Stimulated activated CD4-positive, alpha-beta T cell treated with anti-CD3 and anti-CD28 coated beads, Interleukin-12 subunit alpha, Interleukin-12 subunit beta, amount 100 ng/mL, for 48 hours (primary cell): ENCODE measurements at places on chromosomes 5 and 9.

DNA sequence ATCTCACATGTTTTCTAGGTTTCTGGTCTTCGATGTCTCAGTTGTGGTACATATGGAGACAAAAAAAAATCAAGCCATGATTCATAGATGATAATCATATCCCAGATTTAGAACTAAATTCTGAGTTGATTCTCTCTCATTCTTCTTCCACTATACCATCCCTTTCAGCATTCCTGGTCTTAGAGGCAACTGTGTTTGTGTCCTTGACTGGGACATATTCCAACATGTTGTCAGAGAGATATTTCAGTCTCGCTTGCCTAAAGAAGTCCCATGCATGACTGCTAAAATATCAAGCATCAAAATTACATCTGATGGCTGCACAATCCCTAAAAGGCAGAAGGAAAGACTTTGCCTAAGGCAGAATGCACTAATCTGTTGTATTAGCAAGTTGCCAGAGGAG lies 236.6 kb downstream of the PSAT1 start:
- DNase-seq = no peak

GRCh38 chr9:37174247-37174646 lies 53.9 kb downstream of the ZCCHC7 start:
- DNase-seq = no peak

DNA sequence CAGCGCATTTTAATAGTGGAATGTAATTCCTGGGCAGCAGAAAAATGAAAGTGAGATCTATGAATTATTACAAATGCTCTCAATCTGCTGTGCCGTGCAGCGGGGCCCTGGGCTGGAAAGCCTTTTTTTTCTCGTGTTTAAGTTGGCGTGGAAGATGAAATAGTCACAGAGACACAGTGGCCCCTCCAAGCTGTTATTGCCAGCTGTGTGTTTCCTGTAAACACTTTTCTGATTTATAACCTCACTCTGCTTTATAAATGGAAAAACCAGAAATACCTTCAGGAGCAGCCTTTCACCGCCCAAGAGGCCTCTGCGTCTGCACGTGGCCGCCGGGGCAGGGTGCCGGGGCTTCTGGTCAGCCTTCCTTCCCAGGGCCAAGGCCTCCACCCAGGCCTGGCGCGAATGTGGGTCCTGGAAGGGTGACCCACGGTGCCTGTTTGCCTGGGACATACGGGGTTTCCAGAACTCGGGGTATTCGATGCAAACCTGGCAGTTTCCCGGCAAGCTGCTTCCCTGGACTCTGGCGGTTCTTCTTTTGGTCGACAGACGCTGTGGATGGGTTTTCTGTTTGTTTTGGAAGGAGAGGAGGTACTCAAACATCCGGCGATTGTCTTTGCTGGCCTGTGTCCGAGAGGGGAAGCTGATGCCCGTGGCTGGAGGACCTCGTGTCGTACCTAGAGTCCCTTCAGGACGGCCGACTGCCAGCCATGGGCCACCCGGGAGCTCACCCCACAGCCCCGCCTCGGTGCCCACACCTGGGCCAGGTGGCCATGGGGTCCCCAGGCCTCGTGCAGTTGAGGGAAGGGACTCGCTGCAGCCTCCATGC lies 256.7 kb downstream of the PARP8 start:
- no peak for DNase-seq

GRCh38 chr5:151298063-151298855 lies 5.3 kb downstream of the SLC36A3 start:
- no peak for DNase-seq

- DNase-seq = no peak
These were observed 18.7 kb upstream of the CYFIP2 start for GRCh38 chr5:157247267-157247666.

GRCh38 chr9:114960276-114960675 lies 29.9 kb upstream of the TNFSF8 start:
- no peak for DNase-seq

DNA sequence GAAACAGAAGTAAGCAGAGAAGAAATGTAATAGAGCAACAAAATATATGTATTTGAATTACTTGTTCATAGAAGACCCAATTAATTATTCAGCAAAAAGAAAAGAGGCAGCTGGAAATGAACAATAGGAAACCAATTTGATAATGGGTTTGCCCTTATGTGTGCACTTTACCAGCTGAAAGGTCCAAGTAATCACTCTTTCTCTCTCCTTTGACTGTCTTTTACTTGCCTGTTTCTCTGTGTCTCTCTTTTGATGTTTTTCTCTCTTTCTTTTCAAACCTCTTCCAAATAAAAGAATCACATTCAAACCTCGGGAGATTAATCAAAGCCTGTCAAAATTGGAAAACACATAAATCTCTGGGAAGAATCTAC lies 51.5 kb downstream of the CTNND2 start:
- DNase-seq = no peak

DNA sequence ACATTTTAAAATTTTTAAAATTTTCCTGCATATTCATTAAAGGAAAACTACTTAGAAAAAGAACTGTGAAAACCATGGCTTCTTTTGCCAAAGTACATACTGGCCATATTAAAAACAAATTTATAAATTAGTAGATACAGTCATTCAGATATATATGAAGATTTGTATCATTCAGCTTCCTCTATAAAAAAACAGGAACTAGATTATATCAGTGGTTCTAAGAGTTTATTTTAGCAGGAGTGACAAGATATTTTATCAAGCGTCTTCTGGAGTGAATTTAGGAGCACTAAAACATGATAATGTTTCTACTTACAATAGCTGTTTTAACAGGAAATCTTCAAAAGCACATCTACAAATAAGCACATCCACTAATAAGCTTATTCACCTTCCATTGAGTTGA lies 171.4 kb downstream of the RAPGEF6 start:
- no peak for DNase-seq

DNA sequence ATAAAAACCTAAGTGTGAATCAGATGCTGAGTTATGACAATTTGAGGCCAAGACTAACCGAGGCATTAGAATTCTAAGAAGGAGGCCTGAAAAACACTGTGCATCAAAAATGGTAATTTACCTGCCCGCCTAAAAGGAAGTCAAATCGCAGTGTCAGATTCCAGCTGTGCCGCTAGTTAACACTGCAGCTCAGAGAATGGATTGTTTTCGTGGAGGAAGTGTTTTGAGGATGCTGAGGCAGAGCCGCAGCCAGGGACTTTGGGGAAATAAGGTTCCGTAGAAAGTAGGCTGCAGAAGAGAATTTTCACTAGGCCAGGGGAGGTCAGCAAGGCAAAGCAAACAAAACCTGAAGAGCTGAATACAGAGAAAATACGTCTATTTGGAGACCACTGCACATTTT lies 226.4 kb upstream of the ISL1 start:
- DNase-seq = no peak

DNA sequence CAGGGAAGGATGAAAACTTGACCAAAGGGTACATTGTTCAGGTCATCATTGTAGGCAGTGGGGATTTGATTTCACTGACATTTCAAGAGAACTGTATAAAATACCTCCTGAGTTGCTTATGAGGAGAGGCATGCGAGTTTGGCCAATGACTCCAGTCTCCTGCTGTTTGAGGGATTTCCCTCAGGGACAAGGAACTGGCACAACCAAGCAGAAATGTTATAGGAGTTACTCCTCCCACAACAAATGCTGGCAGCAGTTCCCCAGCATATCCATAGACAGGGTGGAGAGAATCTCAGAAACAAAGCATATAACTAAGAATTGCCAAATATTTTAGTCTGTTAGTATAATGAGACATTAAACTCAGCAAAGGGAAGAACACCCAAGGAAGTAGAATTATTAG lies 47.2 kb upstream of the FBXL7 start:
- no peak for DNase-seq

DNA sequence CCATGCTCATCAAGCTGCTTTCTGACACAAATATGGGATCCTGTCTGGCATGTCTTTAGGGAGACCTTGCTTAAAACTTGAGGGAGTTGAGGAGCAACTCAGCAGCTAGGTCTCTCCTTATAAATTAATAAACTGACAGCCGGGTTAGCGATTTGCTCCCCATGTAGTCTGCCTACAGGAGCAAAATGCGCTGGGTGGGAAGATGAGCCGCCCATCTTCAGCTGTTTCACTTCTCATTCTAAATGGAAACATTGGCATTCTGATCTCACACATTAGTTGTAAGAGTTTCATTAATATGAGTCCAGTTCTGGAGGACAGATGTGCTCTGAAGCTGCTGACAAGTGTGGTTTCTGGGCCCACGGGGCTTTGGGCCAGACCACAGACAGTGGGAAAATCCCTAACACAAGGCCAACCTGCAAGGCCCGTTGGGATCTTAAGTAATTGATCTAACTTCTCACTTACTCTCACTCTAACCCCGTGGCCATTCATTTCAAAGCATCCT lies 197.0 kb downstream of the MCTP1 start:
- no peak for DNase-seq

- DNase-seq = peak; percentile 17
These were observed 46.2 kb upstream of the PWWP2A start for GRCh38 chr5:160165137-160166068.
